ENCODE measurements at places on chromosomes 5 and 9.

- DNase-seq, result no peak
These were observed 141.1 kb upstream of the DAP start for GRCh38 chr5:10902145-10902544.

DNA sequence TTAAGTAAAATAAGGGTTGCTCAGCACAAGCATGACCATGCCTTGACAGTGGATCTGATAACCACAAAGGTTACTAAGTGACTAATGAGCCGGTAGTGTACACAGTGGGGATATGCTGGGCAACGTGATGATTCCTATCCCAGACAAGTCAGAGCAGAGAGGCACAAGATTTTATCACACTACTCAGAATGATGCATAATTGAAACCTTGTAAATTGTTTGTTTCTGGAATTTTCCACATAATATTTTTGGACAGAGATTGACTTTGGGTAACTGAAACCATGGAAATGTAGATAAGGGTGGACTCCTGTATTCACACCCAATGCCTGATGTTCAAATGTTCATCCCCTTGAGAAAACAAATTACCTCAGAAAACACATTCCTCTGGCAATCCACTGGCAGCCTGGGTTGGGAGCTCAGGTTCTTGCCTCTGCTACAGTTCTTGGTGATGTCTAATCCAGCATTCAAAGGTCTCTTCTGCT lies 16.2 kb upstream of the ERAP1 start:
- no peak for DNase-seq

- DNase-seq, result no peak
These were observed 154.8 kb upstream of the KLF9 start for GRCh38 chr9:70569070-70569772.

DNA sequence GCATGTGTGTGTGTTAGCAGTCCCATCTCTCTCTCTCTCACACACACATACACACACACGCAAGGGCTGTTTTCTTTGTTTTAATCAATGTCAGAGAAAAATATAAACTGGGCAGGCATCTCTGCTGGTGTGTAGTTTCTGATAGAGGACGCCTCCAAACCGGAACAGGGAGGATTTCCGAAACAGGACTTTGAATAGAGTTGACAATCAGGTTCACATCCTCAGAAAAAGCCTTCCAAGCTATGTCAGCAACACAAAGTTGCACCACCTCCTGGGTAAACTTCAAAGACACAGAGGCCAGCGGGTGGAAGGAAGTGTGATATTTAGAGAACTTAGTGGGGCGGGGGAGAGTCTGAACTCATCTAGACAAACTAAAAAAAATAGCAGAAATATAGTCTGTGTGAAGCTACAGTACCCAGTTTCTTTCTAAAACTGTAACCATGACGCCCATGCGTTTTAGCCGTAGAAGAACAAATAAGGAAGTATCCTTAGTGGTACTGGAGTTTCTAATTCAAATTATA lies 1.2 kb downstream of the ST8SIA4 start:
- DNase-seq, result no peak

DNA sequence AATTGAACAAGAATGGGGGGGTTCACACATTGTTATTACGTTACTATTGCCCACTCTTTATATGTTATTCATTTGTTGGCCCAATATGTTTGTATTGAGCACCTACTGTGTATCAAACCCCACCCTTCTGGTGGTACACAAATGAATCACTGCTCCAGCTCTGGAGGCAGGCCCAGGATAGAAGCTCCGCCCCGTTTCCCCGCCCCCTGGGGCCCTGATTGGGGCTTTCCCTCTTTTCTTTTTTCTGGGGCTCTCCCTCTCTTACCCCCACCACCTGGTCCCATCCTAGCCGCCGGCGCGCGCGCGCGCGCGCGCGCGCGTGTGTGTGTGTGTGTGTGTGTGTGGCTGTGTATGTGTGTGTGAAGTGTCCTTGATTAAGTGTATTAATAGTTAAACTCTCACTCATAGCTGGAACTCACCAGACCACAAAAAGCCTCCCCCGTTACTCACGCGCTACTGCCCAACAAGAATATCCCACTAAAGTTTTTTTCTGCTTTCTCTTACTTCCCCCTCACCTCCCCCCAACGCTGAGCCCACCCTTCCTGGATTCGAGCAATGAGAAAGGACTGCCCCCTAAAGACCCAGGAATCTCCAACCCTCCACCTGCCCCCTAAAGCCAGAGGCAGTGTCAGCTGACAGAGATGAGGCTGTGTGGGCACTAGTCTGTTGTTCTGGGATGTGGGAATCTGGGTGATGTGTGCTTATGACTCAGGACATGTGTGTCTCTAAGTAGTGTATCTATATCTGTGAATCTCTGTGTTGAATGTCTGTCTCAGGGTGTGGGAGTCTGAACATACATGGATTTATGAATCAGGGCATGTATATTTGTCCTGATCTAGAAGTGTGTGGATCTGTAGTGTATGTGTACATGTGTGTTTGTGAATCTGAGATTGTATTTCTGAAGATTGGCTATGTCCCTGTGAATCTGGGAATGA lies 4.0 kb downstream of the CXXC5 start:
- peak; percentile 97 for DNase-seq

- no peak for DNase-seq
These were observed at the start of gene PPP1R2B for GRCh38 chr5:156850206-156850751. Gene PPP1R2B, plus strand, starts transcription at chr5:156850295. Its CDS starts 268 bp downstream, at chr5:156850563.

DNA sequence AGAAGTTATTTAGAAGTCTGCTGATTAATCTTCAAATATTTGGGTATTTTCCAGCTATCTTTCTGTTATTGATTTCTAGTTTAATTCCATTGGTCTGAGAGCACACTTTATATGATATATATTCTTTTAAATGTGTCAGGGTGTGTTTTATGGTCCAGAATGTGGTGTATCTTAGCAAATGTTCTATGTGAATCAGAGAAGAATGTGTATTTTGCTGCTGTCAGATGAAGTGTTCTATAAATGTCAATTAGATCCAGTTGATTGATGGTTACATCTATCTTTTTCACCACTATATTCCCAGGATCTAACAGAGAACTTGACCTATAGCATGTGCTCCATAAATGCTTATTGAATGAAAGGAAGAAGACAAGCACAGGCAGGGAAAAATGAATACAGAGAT lies 17.5 kb upstream of the ERAP1 start:
- DNase-seq, result no peak

DNA sequence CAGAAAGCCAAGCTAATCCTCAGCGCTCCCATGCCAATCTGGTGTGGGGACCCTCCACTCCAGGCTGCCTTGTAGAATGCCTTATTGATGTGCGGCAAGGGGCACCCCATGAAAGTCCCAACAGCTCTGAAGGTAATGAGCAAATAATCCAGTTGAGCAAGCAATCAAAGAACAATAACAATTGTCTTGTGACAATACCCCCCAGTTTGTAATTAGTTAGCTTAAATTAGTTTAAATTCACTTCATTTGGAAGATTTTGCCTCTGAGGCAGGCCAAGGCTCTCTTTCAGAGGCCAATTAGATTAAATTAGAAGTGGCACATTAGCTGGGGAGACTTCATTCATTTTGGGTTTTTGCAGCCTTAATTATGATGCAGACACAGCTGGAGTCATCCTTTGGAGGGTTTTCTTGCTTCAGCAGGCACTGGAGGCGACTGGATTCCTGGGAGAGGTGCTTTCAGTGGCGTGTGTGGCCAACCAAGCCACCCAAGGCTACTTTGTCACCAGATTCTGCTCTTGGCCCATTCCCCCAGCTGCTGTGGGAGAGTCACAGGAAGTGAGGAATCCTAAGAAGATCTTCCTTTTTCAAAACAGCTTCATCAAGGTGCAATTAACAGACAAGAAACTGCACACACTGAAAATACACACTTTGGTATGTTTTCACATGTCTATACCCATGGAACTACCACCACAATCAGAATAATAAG lies 17.9 kb upstream of the FBP1 start:
- DNase-seq, result no peak

DNA sequence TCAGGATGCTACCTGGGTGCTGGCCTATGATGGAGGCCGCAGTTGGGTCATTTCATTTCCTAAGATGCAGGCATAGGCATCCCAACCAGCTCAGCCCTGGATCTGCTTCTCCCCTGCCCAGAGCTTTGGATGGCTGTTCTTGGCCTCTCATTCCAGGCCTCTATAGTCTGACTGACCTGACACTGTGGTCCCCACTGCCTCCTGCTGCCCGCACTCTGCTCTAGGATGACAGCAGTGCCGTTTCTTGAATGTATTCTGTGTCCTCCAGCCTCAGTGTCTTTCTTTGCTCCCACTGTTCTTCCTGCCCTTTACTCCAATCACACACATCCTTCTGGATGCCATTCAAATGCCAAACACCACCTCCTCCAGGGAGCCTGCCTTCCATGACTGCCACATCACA lies 235.7 kb downstream of the HSPA4 start:
- no peak for DNase-seq

DNA sequence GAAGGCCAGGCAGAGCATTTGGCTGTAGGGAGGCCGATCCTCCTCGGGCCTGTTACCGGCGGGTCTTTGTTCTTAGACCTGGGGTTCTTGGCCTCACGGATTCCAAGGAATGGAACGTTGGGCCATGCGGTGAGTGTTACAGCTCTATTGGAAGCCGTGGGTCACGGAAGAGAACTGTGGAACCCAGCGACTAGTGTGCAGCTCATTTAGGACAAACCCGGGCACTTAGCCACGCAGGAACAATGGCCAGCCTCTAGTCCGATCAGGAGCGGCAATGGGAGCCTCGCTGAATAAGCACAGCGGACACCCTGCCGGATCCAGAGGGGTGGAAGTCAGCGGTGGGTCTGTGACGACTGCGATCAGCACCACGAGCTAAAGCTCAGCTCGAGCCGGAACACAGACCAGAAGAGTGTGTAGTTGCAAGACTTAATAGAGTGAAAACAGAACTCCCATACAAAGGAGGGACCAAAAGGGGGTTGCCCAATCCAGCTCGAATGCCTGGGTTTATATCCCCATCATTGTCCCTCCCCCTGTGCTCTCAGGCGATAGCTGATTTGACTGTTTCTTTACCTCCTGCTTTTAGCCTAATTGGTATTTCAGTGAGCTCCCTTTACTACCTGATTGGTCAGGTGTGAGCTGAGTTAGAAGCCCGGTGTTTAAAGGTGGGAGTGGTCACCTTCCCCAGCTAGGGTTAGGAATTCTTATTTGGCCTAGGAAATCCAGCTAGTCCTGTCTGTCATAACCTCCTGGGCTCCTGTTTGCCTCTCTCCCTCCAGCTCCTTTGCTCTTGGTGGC lies 53.7 kb upstream of the RPL26L1 start:
- no peak for DNase-seq

DNA sequence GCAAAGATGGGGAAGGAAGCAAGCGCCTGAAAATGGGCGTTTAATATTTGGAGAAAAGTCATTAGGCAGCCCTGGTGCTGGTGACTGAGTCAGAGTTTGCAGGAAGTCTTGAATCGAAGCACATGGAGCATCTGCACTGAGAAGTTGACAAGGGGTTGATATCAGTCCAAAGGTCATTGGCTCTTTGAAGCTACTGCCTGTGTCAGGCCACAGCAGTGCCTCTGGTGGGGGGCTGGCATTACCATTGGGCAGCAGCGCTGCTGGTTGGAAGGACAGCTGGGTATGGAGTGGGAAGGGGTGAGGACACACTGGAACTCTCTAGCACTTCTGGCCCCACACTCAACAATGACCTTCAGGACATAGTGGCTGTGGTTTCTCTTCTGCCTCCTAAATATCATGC lies 150.4 kb upstream of the ERCC6L2 start:
- DNase-seq, result no peak

DNA sequence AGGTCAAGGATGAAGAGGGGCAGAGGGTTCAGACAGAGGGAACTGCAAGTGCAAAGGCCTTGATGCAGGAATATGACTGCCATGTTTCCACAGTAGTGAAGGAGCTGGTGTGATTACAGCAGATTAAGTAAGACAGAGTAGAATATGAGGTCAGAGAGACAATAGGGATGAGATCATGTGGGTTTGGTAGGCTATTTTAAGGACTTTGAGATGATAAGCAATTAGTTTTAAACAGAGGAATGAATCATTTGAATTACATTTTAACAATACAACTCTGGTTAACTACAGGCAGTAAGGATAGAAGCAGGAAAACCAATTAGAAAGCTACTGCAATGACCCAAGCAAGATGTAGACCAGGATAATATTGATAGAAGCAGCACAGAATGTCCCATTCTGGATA lies 7.7 kb downstream of the CENPK start:
- no peak for DNase-seq

DNA sequence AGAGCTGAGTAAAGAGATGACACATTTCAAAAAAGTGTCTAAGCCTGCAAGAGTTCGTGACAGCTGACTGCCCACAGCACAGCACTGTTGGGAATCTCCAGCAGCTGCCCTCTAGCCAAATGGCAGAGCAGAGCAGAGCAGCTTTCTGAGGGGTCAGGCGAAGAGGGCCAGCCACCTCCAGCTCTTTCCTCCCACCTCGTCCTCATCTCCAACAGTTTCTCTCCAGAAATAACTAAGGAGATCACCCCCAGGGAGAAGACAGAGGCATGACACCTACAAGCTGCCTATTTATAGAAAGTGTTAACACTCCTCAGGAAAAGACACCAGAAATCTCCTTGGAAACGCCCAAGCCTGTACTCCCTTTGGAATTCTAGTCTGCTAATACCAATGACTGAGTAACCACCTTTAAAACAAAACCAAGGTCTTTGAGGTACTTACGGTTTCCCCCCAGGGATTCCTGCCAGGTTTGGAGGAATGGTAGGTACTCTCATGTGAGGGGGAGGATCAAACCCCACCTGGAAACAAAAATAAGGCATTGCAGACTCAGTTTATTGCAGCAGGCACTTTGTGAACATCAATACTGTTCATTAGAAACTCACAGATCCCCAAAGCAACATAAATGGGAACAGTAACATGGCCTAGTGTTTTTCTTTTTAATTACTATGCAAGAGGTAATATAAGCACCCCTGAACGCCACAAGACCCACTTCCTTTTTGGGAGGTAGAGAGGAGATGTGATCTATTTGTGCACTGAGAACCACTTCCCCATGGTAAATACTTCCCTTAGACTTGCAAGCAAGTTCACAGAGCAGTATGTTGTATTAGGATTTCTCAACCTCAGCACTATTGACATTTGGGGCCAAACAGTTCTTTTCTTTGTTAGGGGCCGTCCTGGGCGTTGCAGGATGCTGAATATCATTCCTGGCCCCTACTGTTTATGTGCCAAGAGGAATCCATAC lies 79.3 kb downstream of the TLE1 start:
- no peak for DNase-seq

GRCh38 chr5:142587354-142587965 lies 98.4 kb downstream of the FGF1 start:
- DNase-seq, result peak; percentile 29

DNA sequence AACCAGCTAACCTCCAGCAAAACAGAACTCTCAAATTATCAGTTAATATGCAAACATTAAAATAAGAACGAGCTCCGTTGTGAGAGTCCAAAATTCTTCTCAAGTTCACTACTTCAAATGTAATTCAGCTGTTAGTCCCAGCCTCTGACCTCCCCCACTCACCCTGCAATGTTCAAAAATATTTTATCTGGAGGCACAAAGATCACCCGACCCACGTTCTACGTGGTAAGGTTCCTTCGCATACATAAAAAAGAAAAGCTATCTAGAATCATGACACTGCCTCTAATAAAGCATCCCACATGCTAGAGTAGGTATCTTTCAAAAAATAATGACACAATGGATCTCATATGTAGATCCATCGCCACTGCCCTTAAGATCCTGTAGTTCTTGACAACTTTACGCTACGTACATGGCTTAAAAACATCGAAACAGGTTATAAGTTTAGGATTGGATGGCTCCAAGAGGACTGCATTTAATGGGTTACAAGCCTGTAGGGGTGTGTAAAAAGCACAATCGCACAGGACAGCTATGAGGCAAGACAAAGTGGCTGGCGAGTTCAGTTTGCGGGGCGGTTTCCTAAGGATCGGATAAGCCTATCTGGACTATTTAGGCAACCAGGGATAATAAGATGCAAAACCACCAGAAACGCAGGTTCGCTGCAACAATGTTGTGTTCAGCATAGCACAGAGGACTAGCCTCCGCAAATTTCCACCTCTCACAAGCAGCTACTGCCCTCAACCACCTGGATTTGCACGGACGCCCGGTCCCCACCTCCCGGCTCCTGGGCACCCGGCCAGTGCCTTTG lies 969 bp downstream of the CLK4 start:
- peak; percentile 29 for DNase-seq
